ENCODE measurements at places on chromosomes 5 and 9.

GRCh38 chr5:120942596-120943350 is 478.7 kb downstream of the PRR16 start:
- no peak for DNase-seq

DNA sequence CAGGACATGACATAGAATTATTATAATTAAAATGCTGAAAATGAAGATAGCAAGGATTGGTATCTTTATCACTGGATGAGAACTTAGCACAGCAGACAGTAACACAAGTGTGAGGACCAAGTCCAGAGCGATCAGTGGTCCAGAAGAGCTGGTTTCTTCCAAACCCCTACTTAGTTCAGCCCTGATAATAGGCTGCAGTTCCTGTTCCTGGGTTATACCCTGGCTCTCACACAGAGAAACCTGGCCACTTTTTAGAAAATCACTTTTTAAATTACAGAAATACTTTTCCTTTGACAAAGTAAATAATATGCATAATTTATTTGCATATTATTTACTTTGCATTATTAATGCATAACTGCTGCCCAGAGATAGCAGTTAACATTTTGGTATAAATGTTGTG is 40.3 kb downstream of the CYSTM1 start:
- DNase-seq, result no peak

GRCh38 chr9:109479822-109480221 is 18.3 kb downstream of the PTPN3 start:
- no peak for DNase-seq

- DNase-seq, result no peak
These were observed 333.7 kb downstream of the ELAVL2 start for GRCh38 chr9:23492126-23493002.

GRCh38 chr9:78973907-78974306 is 597.9 kb upstream of the TLE4 start:
- DNase-seq, result no peak

DNA sequence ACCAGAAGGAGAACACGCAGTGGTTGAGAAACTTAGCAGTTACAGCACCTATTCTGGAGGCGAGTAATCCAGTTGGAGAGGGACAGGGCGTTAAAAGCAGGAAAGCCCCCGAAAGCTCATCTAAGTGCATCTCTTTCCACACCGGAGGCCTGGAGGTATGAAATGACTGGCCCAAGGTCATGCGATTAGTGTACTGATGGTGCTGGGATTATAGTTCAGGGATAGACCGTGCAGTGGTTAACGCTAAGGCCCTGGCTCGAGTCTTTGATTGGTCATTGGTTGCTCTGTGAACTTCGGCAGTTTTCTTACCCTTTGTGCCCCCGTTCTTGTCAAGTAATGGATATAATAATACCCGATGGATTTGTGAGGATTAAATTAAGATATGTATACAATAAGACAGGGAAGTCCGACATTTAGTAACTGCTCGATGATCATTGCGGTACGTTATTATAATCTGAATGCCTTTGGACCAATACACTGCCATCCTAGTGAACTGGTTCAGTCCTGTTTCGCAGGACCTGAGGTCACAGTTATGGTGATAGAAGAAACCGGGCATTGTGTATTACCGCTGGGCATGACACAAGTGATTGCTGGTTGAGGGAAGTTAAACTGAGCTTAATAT is 960 bp downstream of the CANX start:
- DNase-seq, result no peak

GRCh38 chr5:143758750-143759149 is 53.2 kb upstream of the HMHB1 start:
- no peak for DNase-seq

- DNase-seq, result no peak
These were observed 257.3 kb downstream of the MLLT3 start for GRCh38 chr9:20364959-20365358.

GRCh38 chr9:4887556-4887955 is 94.8 kb downstream of the RCL1 start:
- DNase-seq, result no peak

- DNase-seq, result no peak
These were observed 36.9 kb upstream of the TCERG1 start for GRCh38 chr5:146410272-146410671.
